NCI-H510A (cell line): ENCODE measurements at places on chromosomes 13 and 19.

DNA sequence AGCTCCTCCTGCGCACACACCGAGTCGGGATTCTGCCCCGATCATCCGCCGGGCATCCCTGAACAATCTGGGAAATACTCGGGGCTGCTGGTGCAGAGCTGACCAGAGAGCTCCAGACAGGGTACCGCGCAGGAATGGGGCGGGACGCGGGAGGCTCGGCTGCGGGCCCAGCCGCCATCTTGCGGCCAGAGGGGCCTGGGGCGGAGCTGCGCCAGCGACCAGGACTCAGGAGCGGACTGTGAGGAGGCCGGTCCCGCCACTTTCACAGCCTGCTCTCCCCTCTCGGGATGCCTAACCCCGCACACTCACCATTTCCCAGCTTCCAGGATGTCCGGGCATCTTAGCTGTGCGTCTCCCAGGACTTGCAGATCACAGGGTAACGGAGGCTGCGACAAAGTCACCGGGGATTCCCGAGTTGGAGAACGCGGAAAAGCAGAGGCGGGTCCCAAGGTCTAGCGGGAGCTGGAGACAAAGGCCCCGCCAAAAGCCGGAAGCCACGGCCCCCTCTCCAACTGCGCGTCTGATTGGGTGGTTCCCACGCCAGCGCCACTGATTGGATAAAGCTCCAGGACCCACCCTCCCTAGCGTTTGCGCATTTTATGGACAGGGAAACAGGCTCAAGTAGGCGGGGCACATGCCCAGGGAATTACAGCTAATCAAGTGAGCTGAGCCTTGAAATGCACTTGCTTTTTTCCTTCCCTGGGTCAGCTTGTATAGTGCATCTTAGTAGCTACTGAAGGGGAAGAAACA, 15.8 kb upstream of the ZNF43 start:
- DNase-seq = peak; percentile 93

- no peak for DNase-seq
Observed at GRCh38 chr13:43986421-43986981, 106.8 kb downstream of the LACC1 start.

DNA sequence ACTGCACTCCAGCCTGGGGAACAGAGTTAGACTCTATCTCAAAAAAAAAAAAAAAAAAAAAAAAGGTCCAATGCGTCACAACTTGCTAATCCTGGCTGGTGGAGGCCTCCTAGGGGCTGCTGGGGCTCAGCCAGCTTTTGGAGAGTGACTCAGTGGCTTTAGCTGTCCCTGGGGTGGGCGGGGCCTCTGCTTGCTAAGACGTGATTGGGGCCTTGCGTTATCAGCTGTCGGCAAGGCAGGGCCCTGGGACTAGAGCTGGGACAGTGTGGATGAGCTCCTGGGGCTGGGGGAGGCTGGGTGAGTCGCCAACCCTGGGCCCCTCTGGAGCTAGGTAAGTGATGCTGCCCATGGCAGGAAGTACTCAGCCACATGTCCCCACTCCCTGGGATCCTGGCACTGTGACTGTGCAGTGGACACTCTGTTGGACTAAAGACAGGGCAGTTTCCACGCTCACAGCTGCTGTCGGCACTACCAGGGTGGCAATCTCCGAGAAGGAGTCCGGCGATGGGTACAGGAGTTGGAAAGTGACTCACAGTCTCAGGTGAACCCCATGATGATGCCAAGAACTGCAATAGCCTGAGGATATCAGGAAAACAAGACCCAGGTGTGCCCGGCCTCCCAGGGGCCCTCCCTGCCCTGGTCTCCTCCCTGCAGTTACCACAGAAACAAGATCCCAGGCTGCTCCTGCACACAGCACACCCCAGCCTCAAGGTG, 32.2 kb downstream of the F2RL3 start:
- DNase-seq = no peak

- DNase-seq = no peak
Observed at GRCh38 chr13:108383667-108384066, 114.1 kb downstream of the TNFSF13B start.

- DNase-seq = no peak
Observed at GRCh38 chr19:18647371-18647767, 10.5 kb downstream of the KLHL26 start.

- DNase-seq = no peak
Observed at GRCh38 chr13:27036236-27036981, 135.2 kb downstream of the USP12 start.

GRCh38 chr19:23561341-23561740, 125.7 kb downstream of the ZNF675 start:
- DNase-seq = no peak

GRCh38 chr19:6225232-6225865, 54.4 kb downstream of the MLLT1 start:
- DNase-seq = no peak

GRCh38 chr13:44676534-44676933, 100.4 kb upstream of the TSC22D1 start:
- no peak for DNase-seq
